Activated CD8-positive, alpha-beta T cell treated with anti-CD3 and anti-CD28 coated beads for 36 hours (primary cell): ENCODE measurements at places on chromosomes 13 and 19. TPM values are rescaled to one million over a fixed set of nuclear protein-coding genes. Genes with fewer than 3 reads are reported as not detected.

DNA sequence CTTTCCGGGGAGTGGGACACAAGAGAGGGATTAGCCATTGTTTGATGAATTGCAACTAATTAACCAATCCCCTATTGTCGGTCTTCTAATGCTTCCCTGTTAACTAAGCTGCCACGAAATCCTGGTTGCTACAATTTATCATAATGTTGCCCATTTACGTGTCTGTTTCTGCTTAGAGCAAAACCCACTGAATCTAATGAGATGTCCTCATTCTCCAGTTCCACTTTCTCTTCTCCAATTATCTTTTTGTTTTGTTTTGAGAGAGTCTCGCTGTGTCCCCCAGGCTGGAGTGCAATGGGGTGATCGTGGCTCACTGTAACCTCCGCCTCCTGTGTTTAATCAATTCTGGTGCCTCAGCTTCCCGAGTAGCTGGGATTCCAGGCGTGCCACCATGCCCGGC lies 5.2 kb upstream of the DPP9 start:
- H3K27ac ChIP-seq: no peak overlapping the region
- H3K36me3 ChIP-seq: peaks cover 4% of the 10 kb centered on the region

The ZNF527 gene
- 5.2 TPM for total RNA-seq

The PPP1R13L gene
- 4.6 TPM for total RNA-seq

The SPIB gene
- 1.5 TPM for total RNA-seq

DNA sequence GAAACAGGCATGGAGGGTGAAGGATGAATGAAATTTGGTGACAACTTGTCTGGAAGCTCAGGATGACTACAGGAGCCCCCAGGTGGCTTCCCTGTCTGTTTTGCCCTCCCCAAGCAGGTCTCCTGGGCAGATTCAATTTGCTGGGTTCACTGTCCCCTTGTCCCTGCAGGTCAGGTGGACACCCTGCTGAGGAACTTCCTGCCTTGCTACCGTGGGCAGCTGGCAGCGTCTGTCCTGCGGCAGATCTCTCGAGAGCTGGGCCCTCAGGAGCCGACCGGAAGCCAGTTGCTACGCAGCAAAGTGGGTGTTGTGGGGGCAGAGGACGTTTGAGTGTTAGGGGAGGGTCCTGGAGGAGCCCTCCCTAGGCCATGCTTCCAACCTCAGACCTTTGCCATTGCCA lies 19.1 kb downstream of the PGLS start:
- no peaks in the 10 kb centered on the region for H3K36me3 ChIP-seq
- no peak for DNase-seq
- H3K4me3 ChIP-seq: no peak overlapping the region
- H3K4me1 ChIP-seq: peaks cover 7% of the 10 kb centered on the region
- no peaks in the 10 kb centered on the region for H3K27me3 ChIP-seq
- H3K27ac ChIP-seq: no peak overlapping the region

GRCh38 chr13:82898586-82898985 lies 983.7 kb downstream of the SLITRK1 start:
- H3K4me3 ChIP-seq: no peak overlapping the region
- no peak overlapping the region for H3K27ac ChIP-seq
- H3K27me3 ChIP-seq: no peaks in the 10 kb centered on the region
- no peaks in the 10 kb centered on the region for H3K4me1 ChIP-seq
- no peak for DNase-seq

The ACP7 gene
- total RNA-seq: not detected

The SHISA2 gene
- total RNA-seq: 0.13 TPM

- H3K27ac ChIP-seq: no peak overlapping the region
- H3K36me3 ChIP-seq: no peaks in the 10 kb centered on the region
- peaks cover 4% of the 10 kb centered on the region for H3K4me1 ChIP-seq
- no peak for DNase-seq
Measured at GRCh38 chr13:97852181-97852874, 101.1 kb upstream of the IPO5 start.

GRCh38 chr19:2603334-2603733 lies 99.2 kb downstream of the GNG7 start:
- no peak overlapping the region for H3K27ac ChIP-seq
- H3K36me3 ChIP-seq: peaks cover 2% of the 10 kb centered on the region
- no peak overlapping the region for H3K4me3 ChIP-seq
- DNase-seq: no peak
- peaks cover 8% of the 10 kb centered on the region for H3K27me3 ChIP-seq

- no peaks in the 10 kb centered on the region for H3K4me1 ChIP-seq
- no peaks in the 10 kb centered on the region for H3K36me3 ChIP-seq
- no peak for DNase-seq
- no peak overlapping the region for H3K4me3 ChIP-seq
- H3K27ac ChIP-seq: no peak overlapping the region
Measured at GRCh38 chr19:18763674-18764590, 27.2 kb downstream of the COMP start.

The SRRM5 gene
- total RNA-seq: 0.54 TPM

DNA sequence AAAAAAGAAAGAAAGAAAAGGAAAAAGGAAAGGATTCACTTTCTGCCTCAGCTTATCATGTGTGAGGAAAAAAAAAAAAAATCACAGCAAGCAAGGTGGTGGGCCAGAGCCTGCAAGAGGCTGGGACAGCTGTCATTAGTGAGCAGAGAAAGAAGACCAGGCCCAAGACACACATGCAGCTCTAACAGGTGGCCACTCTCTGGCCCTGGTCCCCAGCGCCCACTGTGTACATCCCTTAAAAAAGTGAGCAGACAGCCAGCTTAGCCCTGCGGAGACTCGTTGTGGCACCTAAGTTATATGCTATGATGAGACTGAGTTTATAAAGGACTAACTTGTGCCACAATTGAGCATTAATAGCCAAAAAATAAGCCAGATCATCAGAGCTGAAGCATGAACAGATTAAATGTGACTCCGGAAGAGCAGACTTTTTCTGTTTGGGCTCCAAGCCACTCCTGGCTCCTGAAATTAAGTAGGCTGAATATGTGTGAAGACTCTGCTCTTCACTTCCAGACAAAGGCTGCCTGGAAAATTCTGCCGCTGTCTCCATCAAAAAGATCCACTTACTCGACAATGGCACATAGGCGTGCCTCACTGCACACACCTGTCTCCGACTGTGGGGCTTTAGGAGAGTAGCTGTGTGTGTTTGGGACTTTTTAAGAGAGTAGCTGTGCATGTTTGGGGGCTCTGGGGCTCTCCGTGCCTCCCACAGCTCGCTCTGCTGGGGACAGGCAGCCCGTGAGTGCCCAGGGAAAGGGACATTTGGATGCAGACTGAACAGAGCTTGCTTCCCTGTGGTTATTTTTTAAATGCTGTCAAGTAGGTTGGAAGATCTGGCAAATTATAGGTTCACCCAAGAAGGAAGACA lies 55.0 kb downstream of the LATS2 start:
- H3K4me3 ChIP-seq: no peak overlapping the region
- no peak for DNase-seq
- H3K27ac ChIP-seq: no peak overlapping the region
- H3K4me1 ChIP-seq: peaks cover 8% of the 10 kb centered on the region
- H3K27me3 ChIP-seq: no peaks in the 10 kb centered on the region

The PLK5 gene
- total RNA-seq: not detected

DNA sequence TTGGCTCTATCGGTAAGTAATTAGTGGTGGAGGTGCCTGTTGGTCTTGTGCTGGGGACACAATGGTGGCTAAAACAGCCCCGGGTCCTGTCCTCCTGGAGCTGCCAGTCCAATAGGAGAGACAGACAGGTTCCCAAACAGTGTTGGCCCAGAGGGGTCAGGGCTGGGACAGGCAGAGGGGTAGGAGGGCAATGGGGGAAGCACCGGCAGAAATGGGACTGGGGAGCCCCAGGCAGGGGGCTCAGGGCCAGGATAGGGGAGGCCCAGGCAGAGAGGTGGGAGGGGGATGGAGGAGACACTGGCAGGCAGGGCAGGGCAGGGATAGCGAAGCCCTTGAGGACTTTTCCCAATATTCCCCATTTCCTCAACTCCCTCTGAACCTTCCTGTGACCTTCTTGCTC lies 2.2 kb upstream of the FBL start:
- no peaks in the 10 kb centered on the region for H3K27me3 ChIP-seq
- H3K4me3 ChIP-seq: no peak overlapping the region
- no peak for DNase-seq
- no peak overlapping the region for H3K27ac ChIP-seq
- H3K4me1 ChIP-seq: peaks cover 23% of the 10 kb centered on the region
- H3K36me3 ChIP-seq: peaks cover 22% of the 10 kb centered on the region

DNA sequence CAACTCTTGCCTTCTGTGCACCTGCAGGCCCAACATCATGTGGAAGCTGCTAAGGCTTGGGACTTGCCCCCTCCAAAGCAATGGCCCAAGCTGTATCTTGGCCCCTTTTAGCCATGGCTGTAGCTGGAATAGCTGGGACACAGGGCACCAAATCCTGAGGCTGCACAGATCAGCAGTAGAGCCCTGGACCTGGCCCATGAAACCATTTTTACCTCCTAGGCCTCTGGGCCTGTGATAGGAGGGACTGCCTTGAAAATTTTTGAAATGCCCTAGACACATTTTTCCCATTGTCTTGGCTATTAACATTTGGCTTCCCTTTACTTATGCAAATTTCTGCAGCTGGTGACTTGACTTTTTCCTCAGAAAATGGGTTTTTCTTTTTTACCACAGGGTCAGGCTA lies 68.7 kb downstream of the ING1 start:
- H3K27ac ChIP-seq: no peak overlapping the region
- H3K27me3 ChIP-seq: peaks cover 11% of the 10 kb centered on the region
- H3K4me1 ChIP-seq: no peaks in the 10 kb centered on the region
- H3K36me3 ChIP-seq: peaks cover 4% of the 10 kb centered on the region
- H3K4me3 ChIP-seq: no peak overlapping the region
- no peak for DNase-seq

GRCh38 chr19:5078666-5079065 lies 109.8 kb downstream of the KDM4B start:
- no peak for DNase-seq
- H3K36me3 ChIP-seq: peaks cover 10% of the 10 kb centered on the region
- peaks cover 28% of the 10 kb centered on the region for H3K4me1 ChIP-seq
- no peak overlapping the region for H3K27ac ChIP-seq
- H3K4me3 ChIP-seq: no peak overlapping the region

- H3K4me3 ChIP-seq: no peak overlapping the region
- H3K4me1 ChIP-seq: no peaks in the 10 kb centered on the region
- H3K36me3 ChIP-seq: no peaks in the 10 kb centered on the region
- H3K27me3 ChIP-seq: no peaks in the 10 kb centered on the region
Measured at GRCh38 chr13:57935965-57936364, 304.4 kb downstream of the PCDH17 start.
